Prostate gland (tissue), 2 donors: ENCODE measurements at places on chromosomes 3 and 15. TPM values are rescaled to one million over a fixed set of nuclear protein-coding genes. Genes with fewer than 3 reads are reported as not detected.
A peak's percentile ranks its signal among the peaks of the same experiment; 100 is the strongest.

DNA sequence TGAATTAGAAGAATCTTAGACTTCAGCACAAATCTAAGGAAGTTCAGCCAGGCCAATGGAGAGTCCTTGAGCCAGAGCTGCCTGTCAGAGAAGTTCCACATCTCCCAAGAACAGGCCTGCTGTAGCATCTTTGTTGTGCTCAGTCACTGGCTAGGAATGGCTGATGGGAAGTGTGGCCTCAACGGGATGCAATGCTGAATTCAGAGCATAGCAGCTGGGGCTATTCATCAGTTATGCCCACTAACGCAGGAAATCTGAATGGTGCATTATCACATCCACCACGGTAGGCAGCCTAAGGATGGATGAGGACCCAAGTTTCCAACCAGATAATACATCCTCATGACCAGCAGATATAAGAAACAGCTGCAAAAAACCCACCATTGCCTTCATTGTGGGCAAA is 3.2 kb upstream of the EIF1B start:
- no peak for DNase-seq

- no peak for DNase-seq
Observed at GRCh38 chr3:57179580-57180410, 14.6 kb upstream of the IL17RD start.

GRCh38 chr15:48842501-48842900 is 31.6 kb upstream of the CEP152 start:
- no peak for DNase-seq

GRCh38 chr3:141279077-141279967 is 47.7 kb downstream of the PXYLP1 start:
- no peak for DNase-seq

- DNase-seq = no peak
Observed at GRCh38 chr3:188590557-188590956, 436.6 kb downstream of the LPP start.

- DNase-seq = peak; percentile 83
Observed at GRCh38 chr3:177211503-177212277, 14.4 kb upstream of the TBL1XR1 start.

Gene MAPKAPK3
- 52.3 TPM for total RNA-seq

Gene TERC
- total RNA-seq = 128 TPM

Gene LRTM1
- total RNA-seq = not detected

Gene ERICH6
- 0.57 TPM for total RNA-seq

Gene ZNF619
- 8.8 TPM for total RNA-seq

Gene MYO5C
- 59.9 TPM for total RNA-seq

Gene COLQ
- 0.87 TPM for total RNA-seq
